ENCODE measurements at places on chromosomes 5 and 9.
A peak's percentile ranks its signal among the peaks of the same experiment; 100 is the strongest.

- DNase-seq: no peak
Measured at GRCh38 chr5:81187885-81188284, 45.2 kb upstream of the CKMT2 start.

DNA sequence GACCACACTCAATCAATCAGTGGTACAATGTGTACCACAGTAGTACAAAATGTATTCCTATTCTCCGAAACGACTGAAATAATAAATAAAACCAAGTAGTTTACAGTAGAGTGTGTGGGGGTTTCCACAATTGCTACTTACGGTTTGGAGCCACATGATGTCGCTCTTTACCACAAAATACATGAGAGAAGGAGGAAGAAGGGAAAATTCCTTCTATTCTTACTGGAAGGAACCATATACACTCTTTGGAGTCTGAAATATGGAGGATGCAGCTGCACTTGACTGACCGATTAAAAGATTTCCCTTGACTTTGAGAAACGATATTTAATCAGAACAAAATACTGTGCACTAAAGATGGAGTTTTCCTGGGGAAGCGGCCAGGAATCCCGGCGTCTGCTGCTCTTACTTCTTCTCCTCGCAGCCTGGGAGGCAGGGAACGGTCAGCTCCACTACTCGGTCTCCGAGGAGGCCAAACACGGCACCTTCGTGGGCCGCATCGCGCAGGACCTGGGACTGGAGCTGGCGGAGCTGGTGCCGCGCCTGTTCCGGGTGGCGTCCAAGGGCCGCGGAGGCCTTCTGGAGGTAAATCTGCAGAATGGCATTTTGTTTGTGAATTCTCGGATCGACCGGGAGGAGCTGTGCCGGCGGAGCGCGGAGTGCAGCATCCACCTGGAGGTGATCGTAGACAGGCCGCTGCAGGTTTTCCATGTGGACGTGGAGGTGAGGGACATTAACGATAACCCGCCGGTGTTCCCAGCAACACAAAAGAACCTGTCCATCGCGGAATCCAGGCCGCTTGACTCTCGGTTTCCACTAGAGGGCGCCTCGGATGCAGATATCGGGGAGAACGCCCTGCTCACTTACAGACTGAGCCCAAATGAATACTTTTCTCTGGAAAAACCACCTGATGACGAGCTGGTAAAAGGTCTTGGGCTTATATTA is at the start of gene PCDHA4:
PCDHA4 (plus strand) TSS at position 235 of the 942 bp plus-strand sequence.
- DNase-seq: no peak

GRCh38 chr5:115888027-115888426 is 46.3 kb downstream of the AP3S1 start:
- DNase-seq: peak; percentile 33

- peak; percentile 86 for DNase-seq
Measured at GRCh38 chr9:706606-707459, 134.7 kb upstream of the DMRT1 start.

DNA sequence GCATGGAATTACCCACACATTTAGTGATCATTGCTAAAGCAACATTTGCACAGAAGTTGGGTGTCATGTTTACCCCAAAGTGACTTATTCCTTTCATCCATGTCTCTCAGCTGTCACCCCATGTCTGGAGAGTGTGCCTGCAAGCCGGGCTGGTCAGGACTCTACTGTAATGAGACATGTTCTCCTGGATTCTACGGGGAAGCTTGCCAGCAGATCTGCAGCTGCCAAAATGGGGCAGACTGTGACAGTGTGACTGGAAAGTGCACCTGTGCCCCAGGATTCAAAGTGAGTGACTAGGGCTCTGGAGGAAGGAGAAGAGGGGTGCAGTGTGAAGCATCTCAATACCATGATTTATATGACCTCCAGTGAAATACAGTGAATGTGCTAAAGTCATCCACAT is 99.9 kb upstream of the PRRC1 start:
- no peak for DNase-seq

DNA sequence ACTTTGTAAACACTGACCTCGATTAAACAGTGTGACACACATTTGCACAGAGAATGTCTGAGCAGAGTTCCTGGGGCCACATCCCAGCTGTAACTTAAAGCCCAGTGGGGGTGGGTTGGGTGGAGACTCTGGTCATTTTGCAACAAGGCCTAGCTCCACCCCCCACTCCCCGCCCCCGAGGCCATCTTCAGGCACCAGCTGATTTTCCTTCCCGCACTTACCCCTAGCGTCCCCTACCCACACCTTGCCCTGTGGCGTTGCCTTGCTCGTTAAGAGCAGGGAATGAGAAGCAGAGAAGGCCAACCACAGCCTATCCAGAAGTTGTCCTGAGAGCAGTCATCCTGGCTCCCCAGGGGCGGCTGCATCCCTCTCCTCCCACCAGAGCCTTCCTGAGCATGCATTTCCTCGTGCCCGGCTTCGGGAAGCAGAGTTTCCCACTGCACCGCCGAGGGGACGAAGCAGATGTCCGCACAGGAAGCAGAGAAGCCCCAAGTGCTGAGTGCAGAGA is 101.7 kb upstream of the SARDH start:
- peak; percentile 84 for DNase-seq

- no peak for DNase-seq
Measured at GRCh38 chr9:36894695-36895310, 139.3 kb downstream of the PAX5 start.

DNA sequence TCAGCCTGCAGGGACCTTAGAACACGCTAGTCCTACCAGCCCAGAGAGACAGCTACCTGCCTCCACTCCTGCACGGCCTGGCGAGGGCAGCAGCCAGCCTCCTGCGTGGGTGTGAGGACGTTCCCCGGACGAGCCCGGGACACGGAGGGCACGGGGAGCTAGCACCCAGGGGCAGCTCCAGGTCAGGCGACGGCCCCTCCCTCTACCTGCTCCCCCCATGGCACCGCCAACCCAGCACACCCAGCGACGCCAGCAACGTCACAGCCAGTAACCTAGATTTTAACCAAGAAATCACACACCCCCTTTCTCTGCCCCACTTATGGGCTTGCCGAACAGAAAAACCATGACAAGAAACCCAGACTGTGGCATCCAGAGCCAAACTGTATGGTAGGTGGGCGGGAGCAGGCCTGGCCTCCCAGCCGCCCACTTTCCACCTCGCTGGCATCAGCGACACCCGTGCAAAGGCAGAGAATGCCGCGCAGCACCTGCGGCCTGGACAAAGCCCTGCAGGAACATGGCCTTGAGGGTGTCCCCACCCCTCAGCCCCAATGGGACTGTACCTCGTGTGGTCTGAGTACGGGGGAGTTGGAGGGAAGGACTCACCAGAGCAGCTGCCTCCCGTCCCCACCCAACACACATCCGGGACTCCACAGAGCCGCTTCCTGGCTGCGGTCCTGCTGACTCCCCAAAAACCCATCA is 47.9 kb downstream of the NACC2 start:
- no peak for DNase-seq

DNA sequence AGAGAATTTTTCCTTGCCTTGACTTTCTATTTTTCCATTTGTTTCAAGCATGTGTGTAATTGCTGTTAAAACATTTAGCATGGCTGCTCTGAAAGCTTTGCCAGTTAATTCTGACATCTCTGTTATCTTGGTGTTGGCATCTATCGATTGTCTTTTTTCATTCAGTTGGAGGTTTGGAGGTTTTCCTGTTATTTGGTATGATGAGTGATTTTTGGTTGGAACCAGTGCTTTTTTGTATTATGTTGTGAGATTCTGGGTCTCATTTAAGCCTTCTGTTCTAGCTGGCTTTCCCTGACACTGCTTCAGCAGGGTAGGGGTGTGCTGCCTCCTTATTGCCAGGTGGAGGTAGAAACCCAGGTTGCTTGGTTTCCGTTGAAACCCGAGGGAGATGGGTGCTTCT is 40.9 kb upstream of the DHFR start:
- no peak for DNase-seq

- no peak for DNase-seq
Measured at GRCh38 chr5:157038568-157039187, 20.2 kb downstream of the HAVCR1 start.

- no peak for DNase-seq
Measured at GRCh38 chr5:5755888-5756287, 333.4 kb downstream of the ICE1 start.

DNA sequence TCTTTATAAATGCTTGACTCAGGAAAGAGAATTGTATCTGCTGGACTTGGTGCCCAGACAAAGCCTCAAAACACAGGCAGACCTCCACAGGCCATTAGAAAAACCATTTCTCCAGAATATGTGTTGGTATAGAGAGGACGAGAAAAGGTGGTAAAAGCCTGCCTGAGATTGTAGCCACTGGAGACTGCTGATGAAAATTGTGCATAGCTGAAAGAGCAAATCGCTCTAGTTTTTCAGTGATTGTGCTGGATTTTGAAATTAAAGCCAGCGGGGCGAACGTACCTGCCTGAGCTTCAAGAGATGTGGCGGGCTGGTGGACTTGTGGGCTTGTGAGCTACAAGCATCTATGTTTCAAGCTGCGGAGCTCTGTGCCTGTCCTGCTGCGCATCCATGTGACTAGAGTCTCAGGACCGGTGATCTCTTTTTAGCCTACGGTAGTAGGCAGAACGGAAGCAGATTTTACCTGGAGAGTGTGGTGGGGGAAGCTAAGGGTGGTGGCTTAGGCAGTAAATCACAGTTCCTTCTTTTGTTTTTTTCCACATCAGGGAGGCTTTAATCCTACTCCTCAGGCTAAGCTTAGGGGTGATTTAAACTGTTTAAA is 193.6 kb downstream of the SREK1 start:
- no peak for DNase-seq

GRCh38 chr5:87997662-87998061 is 271.0 kb downstream of the TMEM161B start:
- no peak for DNase-seq

GRCh38 chr9:136354592-136355085 is 8.9 kb downstream of the DNLZ start:
- DNase-seq: peak; percentile 69

GRCh38 chr9:93525476-93525875 is 50.9 kb upstream of the PHF2 start:
- DNase-seq: no peak

GRCh38 chr5:95424016-95424415 is 32.9 kb downstream of the FAM81B start:
- DNase-seq: no peak

GRCh38 chr5:79573983-79574890 is 38.0 kb upstream of the TENT2 start:
- no peak for DNase-seq

GRCh38 chr9:107309271-107309670 is 26.2 kb downstream of the RAD23B start:
- no peak for DNase-seq

DNA sequence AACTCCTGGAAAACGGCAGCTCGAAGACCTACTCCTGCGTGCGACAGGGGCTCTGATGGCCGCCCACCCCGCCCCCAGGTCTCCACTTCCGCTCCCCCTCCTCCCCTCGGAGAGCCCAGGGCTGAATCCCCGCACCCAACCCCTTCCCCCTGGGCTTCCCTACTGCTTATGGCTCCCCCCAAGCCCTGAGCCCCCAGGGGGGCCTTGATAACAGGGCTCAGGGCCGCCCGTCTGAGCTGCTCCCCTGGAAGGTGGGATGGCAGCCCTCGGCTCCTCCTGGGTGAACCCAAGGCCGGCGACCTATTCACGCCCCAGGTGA is 30.4 kb downstream of the GLT6D1 start:
- DNase-seq: no peak

DNA sequence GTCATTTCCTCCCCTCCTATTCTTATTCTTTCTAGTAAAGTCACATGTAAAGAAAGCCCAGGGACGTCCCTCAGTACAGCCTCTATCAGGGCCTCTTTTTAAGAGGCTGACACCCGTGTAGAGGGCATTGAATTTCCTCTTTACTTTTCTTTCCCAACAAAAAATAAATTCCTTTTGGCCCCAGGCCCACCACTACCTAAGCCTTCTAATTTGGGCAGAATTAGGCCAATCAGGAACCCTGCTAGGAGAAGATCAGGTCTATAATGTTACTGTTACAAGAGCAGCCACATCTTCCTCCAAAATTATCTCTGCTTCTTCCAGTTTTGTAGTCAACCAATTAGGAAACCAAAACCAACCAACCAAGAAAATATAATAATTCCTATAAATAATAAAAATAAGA is 189.6 kb upstream of the NREP start:
- no peak for DNase-seq

DNA sequence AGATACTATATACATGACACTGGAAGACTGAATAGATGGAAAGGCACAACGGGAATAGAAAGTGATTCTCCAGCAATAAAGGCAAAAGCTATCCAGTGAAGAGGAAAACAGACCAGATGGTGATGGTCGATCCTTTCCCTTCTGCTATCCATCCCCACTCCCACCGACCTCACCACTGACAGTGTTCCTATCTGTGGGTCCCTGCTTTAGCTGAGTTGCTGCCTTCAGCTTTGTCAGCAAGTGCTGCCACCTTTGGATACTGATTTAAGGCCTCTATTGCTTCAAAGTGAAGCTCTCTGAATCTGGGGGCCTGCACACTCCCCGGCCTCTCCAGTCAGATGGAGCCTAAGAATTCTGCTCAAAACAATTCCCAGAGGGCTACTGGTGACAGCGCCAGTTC is 32.3 kb downstream of the EPB41L4A start:
- DNase-seq: no peak
